ENCODE measurements at places on chromosomes 5 and 9.

DNA sequence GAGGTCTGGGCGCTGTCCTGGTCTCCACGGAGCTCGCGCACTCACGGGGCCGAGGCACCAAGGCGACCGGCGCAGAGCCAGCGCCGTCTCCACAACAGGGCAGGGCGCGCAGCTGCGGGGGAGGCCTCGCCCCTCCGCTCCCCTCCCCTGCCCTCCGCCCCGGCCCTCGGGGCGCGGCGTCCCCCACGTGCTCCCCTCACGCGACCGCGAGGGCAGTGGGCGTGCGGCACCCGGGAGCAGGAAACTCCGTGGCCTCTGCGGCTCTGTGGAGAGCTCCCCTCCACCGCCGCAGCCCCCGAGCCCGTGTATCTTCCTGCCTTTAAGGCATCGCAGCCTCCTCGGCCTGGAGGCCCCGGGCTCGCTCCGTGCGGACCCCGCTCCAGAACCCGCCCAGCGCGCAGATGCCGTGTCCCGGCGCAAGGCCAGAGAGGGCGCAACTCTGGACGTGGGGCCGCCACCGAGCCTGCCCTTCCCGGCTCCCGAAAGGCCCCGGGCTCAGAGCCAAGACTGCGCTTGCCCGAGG is 708 bp upstream of the TUBB4B start:
- DNase-seq = peak; percentile 77

GRCh38 chr5:163489055-163489744 is 16.2 kb upstream of the MAT2B start:
- DNase-seq = no peak

GRCh38 chr9:77847059-77847499 is 184.5 kb downstream of the GNAQ start:
- no peak for DNase-seq

- no peak for DNase-seq
These were observed 217.1 kb downstream of the PIK3R1 start for GRCh38 chr5:68432682-68433081.

GRCh38 chr9:83707518-83707767 is 315 bp downstream of the UBQLN1 start:
- DNase-seq = no peak

DNA sequence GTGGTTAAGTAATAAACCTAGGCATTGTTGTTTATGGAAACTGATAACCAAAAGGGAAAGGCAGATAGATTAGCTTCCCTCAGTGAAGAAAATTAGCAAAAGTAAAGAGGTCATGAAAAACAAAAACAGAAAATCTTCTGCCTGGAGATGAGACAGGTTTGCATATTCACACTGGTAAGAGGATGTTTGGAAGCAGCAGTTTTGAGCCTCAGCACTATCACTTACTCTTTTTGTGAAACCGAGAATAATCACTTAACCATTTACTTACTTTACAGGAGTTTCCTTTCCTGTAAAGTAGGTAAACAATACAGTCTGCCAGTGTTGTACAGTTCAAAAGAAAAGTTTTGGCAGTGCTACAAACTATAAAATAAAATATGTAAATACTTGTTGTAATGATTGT is 35.5 kb upstream of the EMB start:
- no peak for DNase-seq

DNA sequence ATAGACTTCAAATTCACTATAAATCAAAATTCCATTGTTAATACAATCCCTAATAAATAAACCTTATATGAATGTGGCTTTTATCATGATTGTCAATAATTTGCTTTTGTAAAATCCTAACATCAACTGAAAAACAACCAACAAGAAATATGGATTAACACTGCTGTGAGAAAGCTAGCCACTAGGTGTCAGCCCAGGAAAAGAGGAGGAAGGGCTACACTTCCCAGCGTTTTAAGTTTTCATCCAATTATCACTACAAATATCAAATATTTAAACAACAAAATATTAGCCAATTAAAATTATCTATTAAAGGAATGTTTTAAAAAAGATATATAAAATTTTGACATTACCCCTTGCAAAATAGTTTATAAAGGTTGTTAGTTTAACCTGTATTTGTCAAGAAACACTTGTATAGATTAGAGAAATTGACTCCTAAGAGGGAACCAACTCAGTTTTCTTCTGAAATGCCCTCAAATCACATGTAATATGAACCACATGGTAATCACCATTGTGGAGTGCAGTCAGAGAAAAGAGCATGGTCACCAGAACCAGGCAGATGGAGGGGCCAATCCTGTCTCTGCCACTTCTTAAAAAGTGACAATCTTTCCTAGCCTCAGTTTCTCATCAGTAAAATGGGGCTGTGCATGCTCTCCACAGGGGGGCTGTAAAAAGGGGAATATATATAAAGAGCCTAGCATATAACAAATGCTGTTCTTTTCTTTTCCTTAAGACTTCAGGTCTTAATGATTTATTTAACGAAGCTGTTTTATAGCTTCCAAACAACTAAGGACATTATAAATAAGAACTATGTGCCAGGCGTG is 188.2 kb downstream of the CRB2 start:
- DNase-seq = no peak

- DNase-seq = no peak
These were observed 529.1 kb upstream of the SEMA6A start for GRCh38 chr5:117103703-117104102.

- no peak for DNase-seq
These were observed 87.0 kb upstream of the CCNH start for GRCh38 chr5:87499478-87500410.

DNA sequence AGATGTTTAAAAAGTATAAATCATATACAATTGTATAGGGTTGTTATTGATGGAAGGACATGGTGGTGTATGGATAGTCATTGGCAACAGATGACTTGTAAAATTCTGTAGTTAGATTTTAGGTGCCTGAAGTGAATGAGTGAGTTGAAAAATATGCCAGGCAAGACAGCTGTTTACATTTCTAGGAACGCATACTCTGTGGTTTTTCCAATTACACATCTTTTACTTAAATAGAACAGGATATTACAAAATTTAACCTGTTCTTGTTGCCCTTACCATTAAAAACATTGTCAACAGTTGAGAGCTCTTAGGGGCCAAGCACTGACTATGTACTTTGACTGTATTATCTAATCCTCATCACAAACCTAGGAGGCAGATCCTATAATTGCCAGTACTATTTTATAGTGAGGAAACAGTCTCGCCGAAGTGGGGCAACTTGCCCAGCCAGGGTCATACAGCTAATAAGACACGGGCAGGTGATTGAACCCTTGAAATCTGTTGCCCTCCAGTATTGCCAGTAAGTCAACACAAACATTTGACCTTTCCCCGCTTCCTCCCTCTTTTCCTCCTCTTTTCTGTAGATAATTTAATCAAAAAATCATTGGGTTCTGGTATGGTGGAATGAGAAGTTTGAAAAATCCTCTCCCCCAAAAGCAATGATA is 88.6 kb downstream of the MACROH2A1 start:
- no peak for DNase-seq

GRCh38 chr5:149724130-149724840 is 5.8 kb upstream of the PPARGC1B start:
- no peak for DNase-seq

DNA sequence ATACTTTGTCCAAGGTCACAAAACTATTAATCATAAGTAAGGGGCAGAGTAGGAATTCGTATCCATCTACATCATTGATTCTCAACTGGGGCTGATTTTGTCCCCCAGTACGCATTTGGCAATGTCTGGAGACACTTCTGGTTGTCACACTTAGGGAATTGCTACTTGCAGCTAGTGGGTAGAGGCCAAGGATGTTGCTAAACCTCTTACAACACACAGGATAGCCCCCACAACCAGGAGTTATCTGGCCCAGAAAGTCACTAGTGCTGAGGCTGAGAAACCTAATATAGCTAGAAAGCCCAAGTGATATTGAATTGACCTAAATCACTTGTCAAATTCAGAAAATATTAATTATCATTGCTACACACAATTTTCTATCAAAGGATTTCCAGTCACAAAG is 120.4 kb upstream of the ABCA1 start:
- no peak for DNase-seq

- no peak for DNase-seq
These were observed 38.5 kb downstream of the TTC1 start for GRCh38 chr5:160047423-160047822.

- DNase-seq = no peak
These were observed 6.9 kb downstream of the TRIM41 start for GRCh38 chr5:181229996-181230395.

GRCh38 chr5:141779503-141779973 is 97.5 kb upstream of the ARAP3 start:
- DNase-seq = no peak

DNA sequence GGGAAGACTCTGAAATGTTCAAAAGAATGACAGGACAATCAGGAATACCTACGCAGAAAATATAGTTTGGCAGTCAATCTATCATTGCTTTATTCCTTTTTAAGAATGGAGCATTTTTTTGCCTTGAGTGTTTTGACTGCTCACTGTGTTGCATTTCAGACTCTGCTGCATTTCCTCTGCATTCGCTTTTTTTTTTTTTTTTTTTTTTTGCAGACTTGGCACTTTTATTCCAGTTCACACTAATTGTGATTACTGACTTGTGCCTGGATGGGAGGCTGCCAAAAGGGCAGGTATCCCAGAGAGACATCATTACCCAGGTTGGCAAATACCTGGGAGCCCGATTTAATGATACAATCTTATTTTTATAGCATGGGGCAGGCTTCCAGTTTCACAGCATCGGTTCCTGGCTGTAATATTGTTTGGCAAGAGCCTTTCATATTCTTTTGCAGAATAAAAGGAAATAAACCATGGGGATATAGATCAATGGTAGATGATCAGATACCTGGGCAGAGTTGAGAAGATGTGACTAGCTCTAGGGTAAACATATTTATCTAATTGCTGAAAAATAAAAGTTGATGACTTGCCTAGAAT is 1132.6 kb downstream of the MAT2B start:
- no peak for DNase-seq

DNA sequence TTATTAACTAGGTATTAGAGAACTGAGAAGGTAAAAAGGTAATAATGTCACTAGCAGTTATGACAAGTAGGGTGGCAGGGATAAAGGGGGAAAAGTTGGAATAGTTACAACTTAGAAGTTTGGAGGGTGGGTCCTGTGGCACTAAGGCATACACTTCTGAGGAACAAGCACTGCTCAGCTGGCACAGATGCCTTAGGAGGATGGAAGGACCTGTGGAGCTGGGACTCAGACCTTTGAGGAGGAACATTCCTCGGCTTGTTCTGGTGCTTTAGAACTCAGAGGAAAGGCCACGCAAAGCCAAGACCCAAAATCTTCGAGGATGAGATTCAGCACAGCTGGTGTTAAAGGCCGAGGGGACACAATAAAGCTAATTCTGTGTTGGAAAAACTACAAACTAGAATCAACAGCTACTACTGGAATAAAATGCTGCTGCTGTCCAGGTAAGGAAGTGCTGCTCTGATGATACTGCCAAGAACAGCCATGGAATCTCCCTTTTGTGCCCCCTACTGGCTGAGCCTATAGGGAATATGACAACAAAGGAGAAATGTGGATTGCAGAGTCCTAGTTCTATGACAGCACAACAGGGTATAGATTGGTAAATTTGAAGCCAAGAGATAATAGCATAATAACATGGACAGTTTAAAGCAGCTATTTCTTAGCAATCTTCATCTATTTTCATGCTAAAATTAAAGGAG is 126.7 kb downstream of the SLC25A46 start:
- no peak for DNase-seq

DNA sequence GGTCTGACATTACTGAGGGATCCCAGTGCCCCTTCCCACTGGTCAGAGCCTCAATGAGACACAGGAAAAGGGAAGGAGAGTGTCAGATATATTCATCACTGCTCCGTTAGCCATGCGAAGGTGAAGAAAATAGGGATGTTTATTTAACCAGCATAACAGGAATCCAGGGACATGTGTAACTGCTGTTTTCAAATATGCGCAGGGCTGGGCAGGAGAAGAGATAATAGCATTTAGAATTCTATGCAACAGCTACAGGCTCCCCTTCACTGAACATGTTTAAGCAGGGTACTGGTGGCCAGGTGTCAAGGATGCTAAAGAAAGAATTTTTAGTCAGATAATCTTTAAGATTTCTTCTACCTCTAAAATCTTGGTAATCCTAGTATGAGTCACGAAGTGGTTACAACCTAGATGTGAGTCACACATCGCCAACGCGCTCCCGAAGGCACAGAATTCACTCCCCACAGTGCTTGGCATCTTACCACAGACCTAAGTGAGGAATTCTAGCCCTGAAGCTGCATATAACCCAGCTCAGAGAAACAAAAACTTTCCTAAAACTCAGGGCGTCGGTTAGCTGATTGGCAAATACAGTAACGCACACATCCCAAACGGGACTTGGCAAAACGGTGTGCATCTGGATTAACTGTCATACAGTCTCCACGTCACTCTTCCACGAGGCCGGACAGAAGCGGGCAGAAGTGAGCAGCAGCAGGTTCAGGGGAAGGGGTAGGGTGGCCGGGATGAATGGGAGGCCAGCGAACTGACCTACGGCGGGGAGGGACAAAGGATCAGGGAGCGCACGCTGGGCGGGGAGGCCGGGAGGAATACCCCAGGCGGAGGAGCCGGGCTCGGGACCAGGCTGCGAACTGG is 1.1 kb downstream of the CTNNAL1 start:
- peak; percentile 31 for DNase-seq

- peak; percentile 35 for DNase-seq
These were observed 23.2 kb downstream of the STK10 start for GRCh38 chr5:172164769-172165212.

DNA sequence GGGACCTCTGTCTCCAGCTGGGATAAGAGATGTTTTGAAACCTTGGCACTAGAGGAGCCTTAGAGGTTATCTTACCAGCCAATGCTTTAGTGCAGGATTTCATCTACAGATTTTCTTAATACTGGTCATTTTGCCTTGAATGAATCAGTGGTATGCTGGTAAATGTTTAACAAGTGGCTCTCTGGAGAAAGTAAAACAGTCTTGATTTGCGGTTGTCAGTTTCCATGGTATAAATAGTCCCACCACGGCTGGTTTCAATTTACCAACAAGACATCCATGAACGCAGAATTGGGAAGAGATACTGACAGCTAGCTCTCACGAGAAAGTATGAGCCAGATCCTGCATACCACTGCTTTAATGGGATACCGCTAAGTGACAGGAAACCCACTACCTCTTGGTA is 56.7 kb upstream of the CXCL14 start:
- no peak for DNase-seq

- DNase-seq = no peak
These were observed 86.4 kb upstream of the MINAR2 start for GRCh38 chr5:129661366-129662035.

DNA sequence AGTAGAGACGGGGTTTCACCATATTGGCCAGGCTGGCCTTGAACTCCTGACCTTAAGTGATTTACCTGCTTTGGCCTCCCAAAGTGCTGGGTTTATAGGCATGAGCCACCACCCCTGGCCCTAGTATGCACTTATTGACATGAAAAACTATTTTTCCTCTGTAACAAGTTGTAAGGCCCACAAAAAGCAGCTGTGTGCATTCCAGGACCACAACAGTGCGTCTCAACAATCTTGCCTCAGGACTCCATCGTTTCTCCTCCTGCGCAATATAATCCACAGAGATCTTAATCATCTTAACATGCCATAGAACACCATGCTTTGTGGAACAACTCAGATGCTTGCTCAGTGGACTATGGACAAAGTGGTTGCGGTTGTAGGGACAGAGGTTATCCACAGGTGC is 10.2 kb downstream of the OR2V1 start:
- DNase-seq = no peak
